ENCODE measurements at places on chromosomes 3 and 15.
A peak's percentile ranks its signal among the peaks of the same experiment; 100 is the strongest.

- no peak within 1 kb of the TSS for H3K27ac ChIP-seq
- H3K36me3 ChIP-seq = no peaks in the 10 kb centered on the region
- peak; percentile 35 for DNase-seq
- H3K27me3 ChIP-seq = peaks cover 12% of the 10 kb centered on the region
- H3K4me3 ChIP-seq = no peak within 1 kb of the TSS
Measured at GRCh38 chr3:30894521-30895251, at the start of gene GADL1. GADL1 (minus strand) TSS chr3:30894661; CDS start chr3:30894614, 47 bp downstream.

DNA sequence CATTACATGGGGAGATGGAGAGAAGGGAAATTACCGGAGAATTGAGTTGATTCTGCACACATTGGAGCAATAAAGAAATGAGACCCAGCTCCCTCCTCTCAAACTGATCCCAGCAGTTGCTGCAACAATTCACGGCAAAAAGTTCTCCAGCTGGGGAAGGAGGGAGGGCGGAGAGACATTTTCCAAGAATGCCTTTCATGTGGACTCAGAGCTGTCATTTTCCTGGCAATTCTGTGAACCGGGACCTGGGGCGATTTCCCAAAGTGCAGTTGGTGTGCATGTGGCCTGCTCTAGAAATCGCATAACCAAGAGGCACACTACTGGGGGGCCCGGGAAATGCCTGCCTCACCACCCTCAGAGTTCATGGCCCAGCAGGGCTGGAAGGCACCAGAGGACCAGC, 48.7 kb upstream of the IREB2 start:
- no peaks in the 10 kb centered on the region for H3K27me3 ChIP-seq
- H3K4me3 ChIP-seq = no peak overlapping the region
- no peaks in the 10 kb centered on the region for H3K4me1 ChIP-seq
- H3K27ac ChIP-seq = no peak overlapping the region
- DNase-seq = no peak

DNA sequence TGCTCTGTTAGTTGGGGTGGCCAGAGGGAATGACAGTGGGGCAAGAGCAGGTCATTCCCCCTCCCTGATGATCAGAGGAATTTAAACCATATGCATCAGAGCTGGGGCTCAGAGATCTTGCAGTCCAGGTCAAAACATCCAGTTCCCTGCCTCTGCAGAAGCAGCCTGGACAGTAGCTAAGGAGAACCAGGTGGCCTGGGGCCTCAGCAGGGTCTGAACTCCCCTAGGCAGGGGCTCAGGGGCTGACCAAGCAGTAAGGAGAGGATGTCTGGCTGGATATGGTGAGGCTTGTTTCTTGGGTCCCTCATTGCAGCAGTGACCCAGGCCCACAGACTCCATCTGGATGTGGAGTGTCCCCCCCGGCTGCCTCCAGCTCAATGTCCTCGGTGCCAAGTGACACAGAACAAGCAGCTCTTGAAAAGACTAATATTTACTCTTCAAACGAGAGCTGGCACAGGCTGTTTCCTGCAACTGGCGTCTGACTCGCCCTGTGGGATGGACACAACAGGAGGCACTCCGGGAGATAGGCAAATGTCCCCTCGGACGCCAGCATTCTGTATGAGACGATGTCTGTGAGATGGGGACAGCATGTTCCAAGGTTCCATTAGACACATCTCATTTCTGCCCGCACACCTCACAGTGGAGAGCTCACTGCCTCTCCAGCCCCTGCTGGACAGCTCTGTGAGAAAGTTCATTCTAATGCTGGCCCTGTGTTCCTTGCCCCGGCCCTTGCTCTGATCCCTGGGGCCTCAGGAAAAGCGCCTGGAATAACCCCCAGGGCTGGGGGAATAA, 37.1 kb downstream of the SEC22C start:
- H3K4me1 ChIP-seq = no peaks in the 10 kb centered on the region
- no peak for DNase-seq
- H3K27me3 ChIP-seq = no peaks in the 10 kb centered on the region
- H3K27ac ChIP-seq = no peak overlapping the region
- no peaks in the 10 kb centered on the region for H3K36me3 ChIP-seq

DNA sequence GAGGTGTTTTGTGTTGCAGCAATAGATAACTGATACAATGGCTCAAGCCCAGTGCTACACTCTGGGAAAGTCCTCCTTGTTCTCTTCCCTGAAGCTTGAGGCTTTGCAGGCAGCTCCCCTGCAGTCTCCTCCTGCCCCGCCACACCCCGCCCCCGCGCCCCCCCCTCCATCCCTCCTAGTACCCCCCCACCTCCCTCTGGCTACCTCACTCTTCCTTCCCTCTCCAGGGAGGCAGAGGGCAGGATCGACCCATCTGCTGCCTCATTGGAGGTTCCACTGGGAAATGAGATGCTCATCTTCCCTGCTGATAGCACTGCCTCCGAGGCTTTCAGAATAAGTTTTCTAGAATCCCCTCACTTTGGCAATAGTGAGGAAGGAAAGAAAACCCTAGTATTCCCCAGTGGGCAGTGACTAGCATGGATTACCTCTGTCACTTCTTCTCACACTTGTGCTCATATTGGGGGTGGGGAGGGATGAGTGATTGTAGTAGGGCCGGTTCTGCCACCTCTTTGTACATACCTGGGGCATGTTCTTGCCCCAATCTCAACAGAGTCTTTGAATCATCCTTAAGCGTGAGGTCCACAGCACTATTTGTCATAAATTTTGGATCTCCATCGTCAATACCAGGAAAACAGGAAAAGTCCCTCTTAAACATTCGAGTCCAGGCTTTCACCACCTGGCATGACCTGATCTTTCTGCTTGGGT, 16.3 kb upstream of the RAB7A start:
- DNase-seq = peak; percentile 39
- peaks cover 3% of the 10 kb centered on the region for H3K4me1 ChIP-seq
- H3K27ac ChIP-seq = no peak overlapping the region
- no peaks in the 10 kb centered on the region for H3K36me3 ChIP-seq

DNA sequence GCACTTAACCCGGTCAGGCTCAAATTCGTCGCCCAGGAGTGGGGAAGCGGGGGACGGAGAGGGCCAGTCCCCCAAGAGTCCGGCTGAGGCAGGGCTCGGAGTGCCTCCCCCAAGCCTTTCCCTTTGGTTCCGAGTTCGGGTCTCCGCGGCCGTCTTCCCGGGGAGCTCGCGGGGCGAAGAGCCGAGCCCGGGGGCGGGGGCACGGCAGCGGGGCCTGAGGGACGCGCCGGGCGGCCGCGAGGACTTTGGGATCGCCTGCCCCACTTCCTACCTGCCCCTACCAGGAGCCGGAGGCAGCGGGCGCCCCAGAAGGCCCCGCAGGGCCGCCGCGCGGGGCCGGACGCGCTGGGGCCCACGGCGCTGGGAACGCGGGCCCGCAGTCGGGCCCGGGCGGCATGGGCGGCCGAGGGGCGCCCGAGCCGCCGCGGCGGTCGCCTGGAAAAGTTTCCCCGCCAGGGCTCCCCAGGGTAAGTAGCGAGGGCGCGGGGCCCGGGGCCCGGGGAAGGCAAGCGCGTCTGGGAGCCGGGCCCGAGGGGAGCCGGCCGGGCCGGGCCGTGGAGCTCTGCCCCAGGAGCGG, 2.8 kb downstream of the FURIN start:
- peaks cover 31% of the 10 kb centered on the region for H3K4me1 ChIP-seq
- peak; percentile 19 for DNase-seq
- peak overlapping the region; percentile 59 for H3K27ac ChIP-seq
- no peaks in the 10 kb centered on the region for H3K27me3 ChIP-seq

DNA sequence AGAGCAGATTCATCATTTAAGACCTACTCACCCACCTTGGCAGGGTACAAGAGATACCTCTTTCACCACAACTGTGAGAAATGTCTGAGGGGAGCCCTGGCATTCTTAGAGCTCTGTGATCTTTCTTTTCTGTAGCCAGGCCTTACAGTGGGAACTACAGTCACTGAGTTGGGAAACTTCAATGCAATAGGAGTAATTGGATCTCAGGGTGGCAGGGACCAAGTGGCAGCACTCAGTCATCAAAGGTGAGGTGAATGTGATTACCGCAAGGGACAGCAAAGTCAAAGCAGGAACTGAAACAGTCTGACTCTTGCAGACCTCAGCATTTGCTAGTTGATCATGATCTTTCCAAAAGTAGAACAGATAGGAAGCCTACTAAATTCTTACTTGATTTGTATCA, 7.2 kb upstream of the MCF2L2 start:
- peak overlapping the region; percentile 72 for H3K27ac ChIP-seq
- H3K36me3 ChIP-seq = no peaks in the 10 kb centered on the region
- no peaks in the 10 kb centered on the region for H3K27me3 ChIP-seq

DNA sequence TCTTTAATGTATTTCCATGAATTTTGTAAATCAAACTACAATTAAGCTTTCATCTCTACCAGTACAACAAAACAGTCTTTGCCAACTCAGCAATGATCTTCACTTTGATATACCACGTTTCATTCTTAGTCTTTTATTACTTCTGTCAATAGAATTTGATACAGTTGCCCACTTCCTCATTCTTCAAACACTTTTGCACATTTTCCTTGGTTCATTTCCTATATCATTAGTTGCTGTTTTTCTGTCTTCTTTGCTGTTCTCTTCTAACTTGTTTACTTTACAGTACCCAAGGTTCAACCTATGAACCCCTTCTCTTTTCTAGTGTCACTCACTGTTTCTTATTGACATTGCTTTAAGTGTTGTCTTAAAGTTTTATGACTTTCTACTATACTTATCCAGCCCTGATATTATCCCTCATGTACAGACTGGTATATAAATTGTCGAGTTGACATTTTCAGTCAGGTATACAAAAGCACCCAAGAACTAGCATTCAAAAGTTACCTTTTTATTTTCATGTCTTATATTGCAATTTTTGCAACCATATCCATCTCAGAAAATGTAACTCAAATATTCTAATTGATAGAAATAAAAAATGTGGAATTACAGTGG, 903.1 kb downstream of the NSUN3 start:
- DNase-seq = no peak
- no peak overlapping the region for H3K4me3 ChIP-seq
- no peak overlapping the region for H3K27ac ChIP-seq
- no peaks in the 10 kb centered on the region for H3K27me3 ChIP-seq
- no peaks in the 10 kb centered on the region for H3K36me3 ChIP-seq

DNA sequence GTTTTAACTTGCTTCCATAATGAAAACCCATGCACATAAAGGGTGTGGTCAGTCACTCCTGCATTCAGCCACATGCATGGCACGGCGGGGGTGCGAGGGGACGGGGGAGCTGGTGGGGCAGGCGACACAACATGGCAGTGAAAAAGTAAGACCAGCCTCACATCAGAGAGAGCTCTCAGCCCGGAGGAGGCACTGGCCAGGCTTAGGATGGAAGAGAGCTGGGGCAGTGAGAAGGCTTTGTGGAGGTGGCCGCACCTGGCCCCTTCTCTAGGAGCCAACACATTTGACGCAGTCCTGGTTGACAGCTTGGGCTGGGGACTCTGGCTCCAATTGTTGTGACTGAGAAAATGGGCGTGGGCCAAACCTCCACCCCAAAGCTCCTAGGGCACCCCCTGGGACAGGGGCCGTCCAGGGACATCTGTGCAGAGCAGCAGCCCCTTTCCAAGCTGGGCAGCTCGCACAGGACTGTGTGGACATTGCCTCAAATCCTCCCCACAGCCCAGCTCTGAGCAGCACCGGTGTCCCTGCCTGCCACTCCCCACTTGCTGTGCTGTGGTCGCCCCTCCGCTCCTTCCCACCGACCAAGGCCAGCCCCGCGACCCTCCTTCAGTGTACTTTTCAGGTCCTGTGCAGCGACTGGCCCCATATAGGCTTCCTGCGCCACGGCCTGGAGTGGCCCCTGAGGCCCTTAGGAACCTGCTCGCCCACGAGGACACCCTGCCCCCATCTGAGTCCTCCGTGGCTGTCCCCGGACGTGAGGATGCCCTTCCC, 126.0 kb upstream of the IQSEC1 start:
- no peaks in the 10 kb centered on the region for H3K36me3 ChIP-seq
- no peak overlapping the region for H3K4me3 ChIP-seq
- H3K27me3 ChIP-seq = no peaks in the 10 kb centered on the region
- no peak overlapping the region for H3K27ac ChIP-seq
- DNase-seq = no peak

- no peaks in the 10 kb centered on the region for H3K36me3 ChIP-seq
- H3K4me1 ChIP-seq = no peaks in the 10 kb centered on the region
- no peaks in the 10 kb centered on the region for H3K27me3 ChIP-seq
- no peak overlapping the region for H3K4me3 ChIP-seq
Measured at GRCh38 chr15:71581398-71581930, 228.9 kb upstream of the NR2E3 start.

DNA sequence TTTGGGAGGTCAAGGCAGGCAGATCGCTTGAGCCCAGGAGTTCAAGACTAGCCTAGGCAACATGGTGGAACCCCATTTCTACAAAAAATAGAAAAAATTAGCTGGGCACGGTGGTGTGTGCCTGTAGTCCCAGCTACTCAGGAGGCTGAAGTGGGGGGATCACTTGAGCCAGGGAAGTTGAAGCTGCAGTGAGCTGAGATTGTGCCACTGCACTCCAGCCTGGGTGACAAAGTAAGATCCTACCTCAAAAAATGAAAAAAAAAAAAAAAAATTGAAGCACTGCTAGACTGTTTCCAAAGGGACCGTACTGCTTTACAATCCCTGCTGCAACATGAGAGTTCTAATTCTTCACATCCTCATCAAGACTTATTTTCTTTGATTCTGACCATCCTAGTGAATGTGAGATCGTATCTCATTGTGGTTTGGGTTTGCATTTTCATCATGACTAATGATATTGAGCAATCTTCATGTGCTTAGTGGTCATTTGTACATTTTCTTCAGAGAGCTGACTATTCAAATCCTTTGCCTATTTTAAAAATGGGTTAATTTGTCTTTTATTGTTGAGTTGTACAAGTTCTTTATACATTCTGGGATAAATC, 10.8 kb downstream of the CMTM8 start:
- H3K4me3 ChIP-seq = no peak overlapping the region
- H3K4me1 ChIP-seq = no peaks in the 10 kb centered on the region
- H3K36me3 ChIP-seq = no peaks in the 10 kb centered on the region
- no peak for DNase-seq
- no peaks in the 10 kb centered on the region for H3K27me3 ChIP-seq
